ENCODE measurements at places on chromosomes 7 and 10.

GRCh38 chr7:131459256-131459655 is 97.2 kb downstream of the PODXL start:
- no peak for DNase-seq

GRCh38 chr7:51328351-51328801 is 11.8 kb upstream of the COBL start:
- DNase-seq: no peak

DNA sequence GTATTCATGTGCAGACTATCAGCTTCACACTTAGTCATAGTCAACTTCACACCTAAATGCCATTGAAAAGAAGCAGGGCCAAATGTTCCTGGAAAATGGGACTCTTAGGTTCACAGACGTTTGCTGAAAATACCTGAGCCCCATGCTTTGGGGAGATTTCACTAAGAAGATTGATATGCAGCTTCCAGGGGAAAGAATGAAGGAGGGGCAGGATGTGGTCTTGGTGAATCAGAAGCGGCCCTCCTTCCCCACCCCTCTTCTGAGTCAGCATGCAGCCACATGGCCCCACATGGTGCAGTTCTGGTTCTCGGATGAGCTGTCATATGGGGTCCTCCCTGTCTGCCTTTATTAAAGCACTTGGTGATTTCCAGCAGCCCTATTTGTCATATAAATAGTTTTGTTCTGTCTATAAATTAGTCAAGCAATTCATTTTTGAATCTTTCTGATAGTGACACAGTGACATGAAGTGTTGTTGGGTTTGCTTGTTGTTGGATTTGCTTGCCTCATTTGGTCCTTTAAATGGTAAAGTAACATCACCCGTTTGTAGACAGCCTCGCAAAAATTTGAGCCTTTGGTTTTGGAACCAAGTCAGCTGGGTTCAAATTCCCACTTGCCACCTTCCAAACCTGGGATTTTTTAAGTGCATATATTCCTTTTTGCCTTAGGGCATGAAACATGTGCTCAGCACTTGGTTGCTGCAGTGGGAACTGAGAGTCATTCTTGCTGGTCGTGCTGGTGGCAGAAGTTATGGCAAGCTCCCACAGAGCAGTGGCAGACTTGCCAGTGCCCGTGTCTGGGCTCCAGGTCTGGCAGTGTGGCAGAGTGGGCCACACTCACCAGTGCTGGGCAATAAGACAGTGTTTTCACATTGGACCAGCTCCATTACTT is 68.1 kb upstream of the CDK6 start:
- peak; percentile 31 for DNase-seq

DNA sequence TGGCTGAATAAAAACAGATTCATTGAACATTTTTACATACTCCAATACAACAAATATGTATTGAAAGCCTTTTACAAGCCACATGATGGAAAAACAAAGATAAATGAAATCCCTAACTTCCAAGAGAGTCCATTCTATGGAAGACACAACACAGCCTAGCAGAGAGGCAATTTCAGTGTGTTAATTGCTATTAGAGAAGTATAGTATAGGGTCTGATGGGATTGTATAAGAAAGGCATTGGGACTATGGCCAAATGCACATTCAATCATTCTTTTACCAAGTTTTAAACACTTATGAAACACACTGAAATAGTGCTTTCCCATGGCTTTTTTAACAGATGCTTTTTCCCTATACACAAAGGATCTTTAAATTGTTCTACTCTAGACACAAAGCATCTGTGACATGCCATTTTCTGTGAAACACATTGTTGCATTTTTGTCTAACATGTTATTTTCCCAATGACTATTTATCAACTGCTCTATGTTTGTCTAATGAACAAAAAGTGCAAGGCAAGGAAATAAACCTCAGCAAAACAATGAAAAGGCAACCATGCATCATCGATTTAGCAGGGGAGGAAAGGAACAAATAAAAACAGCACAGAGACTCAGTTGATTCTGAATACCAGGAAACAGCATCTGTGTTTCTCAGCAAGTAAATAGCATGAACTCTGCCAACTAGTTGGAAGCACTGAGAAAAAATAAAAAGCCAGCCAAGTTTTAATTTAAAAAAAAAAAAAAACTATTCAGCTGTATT is 42.4 kb upstream of the PHYHIPL start:
- DNase-seq: no peak

DNA sequence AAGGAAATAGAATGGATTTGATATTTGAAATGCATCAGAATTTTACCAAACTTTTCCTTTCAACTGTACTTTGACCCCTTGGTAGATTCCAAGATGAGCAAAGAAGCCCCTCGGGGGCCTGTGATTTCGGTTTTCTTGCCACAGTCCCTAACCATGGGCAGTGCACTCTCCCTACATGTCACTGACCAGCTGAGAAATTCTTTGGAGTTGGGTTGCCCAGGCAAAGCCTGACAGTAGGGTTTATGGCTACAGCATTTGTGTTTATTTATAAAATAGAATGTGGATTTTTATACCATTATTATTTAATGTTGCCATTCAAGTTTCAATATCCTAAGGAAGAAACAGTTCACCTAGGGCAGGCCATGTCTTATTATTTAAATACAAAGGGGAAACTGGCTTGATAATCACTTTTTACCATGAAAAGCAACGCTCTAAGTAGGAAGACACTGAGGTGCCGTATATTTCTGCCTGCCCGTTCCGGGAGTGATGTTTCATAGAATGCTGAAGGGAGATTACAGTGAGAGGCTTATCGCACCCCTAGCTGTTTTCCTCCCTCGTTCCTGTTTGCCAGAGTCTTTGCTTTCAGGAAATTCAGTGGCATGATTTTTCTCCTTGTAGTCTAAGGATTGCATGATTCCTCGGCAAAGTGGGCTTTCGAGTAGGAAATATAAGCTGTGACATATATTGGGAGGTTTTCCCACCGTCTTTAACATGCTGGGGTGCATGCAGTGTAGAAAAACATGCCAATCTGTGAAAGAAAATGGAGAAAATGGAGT is 35.8 kb downstream of the WIPF3 start:
- DNase-seq: no peak

- no peak for DNase-seq
Observed at GRCh38 chr7:150788474-150789269, 11.5 kb downstream of the TMEM176B start.

DNA sequence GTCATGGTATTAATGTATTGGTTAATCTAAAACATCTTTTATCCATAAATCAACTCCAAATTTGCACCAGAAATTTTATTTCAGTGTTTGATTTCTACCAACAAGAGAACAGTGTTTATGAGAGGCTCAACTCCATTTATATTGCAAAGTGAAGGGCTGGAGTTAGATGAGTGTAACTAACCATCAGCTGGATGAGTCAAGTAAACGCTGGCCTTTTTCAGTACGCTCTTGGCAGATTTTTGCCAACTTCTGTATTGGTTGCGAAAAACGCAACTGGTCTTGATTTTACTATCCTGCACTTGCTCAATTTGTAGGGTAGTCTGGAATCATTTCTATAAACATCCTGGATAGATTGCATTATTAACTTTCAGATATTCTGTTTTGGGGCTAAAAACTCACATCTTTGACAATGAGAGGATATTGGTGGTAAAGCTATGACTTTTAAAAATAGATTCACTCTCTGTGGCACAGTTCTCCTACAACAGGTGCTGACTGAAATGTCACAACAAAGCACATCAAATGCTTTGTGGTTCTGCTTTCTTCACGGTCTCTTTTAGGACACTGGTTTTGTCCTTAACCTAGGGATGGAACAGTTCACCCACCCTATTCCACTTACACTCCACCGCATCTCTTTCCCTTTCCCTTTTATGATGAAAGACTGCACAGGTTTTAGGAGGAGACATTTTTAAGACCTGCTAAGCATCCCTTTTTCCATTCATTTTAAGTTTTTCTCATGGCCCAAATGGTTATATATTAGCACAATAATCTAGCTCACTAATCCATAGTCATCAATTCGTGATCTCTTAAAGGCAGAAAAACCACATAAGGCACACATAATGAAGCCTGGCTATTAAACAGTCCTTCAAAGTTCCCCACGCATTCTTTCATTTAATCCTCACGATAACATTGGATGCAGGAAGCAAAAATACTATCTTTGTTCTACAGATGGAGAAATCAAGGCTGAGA is 12.8 kb downstream of the CACNA2D1 start:
- DNase-seq: no peak

DNA sequence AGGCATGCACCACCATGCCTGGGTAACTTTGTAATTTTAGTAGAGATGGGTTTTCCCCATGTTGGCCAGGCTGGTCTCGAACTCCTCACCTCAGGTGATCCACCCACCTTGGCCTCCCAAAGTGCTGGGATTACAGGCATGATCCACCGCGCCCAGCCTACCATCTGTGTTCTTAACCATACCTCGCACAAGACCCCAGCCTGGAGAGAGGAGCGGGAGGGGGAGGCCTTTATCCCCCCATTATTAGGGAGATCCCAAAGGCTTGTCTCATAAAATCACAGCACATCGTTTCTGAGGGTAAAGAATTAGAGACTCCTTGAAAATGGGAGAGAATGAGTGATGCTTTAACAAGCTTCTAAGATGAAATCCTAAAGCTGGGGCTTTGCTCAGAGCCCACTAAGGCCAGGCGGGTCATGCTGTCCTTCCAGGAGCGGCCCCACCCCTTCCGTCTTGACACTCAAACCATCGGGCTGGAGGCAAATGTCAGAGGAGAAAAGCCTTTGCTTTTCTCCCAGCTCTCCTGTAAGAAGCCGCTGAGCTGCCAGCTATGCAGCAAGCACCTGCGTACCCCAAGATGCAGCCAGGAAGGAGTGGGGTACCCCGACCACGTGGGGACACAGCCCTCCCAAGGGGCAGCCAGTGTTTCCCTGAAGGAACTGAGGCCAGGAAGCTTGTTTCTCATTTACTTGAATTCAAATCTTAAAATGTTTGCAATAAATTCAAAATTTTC is 339.7 kb downstream of the PTPRN2 start:
- no peak for DNase-seq

DNA sequence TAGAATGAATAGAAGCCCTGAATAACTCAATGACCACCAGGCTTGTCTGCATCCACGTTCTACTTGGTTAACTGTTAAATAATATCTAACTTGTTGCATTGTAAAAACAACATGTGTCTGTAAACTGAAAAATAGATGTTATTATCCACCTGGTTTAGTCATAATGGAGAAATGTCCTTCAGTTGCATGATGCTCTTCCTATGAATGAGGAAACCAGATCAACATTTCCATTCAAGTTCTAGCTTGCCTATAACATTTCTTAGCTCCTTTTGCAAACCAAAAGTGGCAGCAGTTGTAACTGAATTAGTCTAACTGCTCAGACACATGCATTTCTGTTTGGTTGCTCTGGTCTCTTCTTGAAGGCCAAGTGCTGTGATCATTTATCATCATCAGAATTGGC is 62.9 kb upstream of the BET1 start:
- no peak for DNase-seq

- no peak for DNase-seq
Observed at GRCh38 chr10:45052700-45053099, 52.0 kb downstream of the ZNF22 start.

GRCh38 chr7:96667026-96667425 is 42.6 kb downstream of the SEM1 start:
- DNase-seq: no peak

- DNase-seq: no peak
Observed at GRCh38 chr7:4279216-4279615, 402.9 kb upstream of the FOXK1 start.

GRCh38 chr10:36194276-36194675 is 552.2 kb upstream of the FZD8 start:
- no peak for DNase-seq

DNA sequence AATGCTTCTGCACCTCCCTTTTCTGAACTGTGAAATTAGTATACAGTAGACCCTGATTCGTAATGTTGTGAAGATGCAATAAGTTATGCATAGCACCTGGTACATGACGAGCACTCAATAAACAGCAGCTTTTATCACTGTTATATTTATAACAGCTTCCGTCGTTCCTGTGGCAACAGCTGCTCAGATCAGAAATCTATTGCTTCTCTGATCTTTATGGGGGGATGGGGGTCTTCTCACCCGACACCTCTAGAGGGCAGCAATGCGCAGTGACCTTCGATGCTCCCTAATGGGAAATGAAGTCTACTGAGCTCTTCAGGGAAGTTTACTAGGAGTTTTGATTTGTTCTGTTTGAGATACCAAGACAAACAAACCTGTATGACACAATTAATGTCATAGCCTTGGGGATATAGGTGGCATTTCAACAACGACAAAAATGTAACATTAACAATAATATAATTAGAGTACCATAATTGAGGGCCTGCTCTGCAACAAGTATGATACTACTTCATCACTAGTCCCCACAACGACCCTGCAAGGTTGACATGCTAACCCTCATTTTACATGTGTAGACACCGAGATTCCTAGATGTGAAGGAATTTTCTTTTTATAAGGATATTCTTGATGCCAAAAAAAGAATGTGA is 289.6 kb downstream of the SFMBT2 start:
- no peak for DNase-seq

GRCh38 chr7:151794508-151795167 is 82.3 kb downstream of the PRKAG2 start:
- no peak for DNase-seq

- no peak for DNase-seq
Observed at GRCh38 chr7:15764851-15765382, 78.4 kb upstream of the MEOX2 start.

GRCh38 chr10:3365630-3366029 is 193.0 kb upstream of the PITRM1 start:
- no peak for DNase-seq

DNA sequence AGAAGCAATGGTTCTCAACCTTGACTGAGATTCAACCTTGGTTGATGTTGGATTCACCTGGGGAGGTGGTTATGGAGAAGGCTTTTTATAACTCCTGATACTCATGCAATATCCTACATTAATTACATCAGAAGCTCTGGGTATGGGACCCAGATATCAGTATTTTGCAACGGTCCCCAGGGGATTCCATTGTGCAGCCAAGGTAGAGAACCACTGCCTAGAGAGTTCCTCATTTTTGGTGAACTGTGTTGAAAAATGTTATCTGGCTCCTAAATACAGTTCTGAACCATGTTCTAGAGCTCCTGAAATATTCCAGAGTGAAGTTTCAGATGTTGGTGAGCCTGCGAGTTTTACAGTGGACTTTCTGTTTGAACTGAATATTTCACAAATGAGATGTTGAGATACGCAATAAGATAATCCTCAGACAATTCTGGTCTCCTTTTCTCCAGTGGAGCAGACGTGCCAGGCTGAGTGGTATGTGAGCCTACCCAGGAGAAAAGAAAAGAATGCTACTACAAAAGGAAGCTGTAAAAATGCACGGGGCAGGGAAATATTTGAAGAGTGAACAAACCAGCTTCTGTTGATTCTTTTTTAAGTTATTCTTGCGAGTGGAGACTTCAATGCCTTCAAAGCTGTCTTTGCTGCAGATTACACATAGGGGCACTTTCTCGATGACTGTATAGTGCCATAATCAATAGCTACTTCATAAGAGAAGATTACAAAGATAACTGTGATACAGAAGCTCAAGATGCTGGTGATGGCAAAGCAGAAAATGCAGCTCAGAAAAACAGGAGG is 13.6 kb upstream of the C10orf120 start:
- DNase-seq: no peak

DNA sequence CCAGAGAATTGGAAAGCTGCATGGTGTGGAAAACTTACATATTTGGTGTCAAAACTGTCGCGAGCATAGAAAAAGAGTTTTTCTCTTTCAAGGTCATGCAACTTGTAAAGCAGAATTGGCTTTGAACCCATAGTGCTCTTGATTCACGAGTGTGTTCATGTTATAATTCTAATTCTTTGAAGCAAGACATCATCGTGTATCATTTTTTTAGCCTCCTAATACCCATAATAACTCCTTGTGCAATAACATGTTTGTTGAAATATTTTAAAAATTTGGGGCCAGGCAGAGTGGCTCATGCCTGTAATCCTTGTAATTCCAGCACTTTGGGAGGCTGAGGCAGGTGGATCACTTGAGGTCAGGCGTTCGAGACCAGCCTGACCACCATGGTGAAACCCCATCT is 4.2 kb downstream of the CCL24 start:
- no peak for DNase-seq
